EH (cell line): ENCODE measurements at places on chromosomes 16 and 17.
A peak's percentile ranks its signal among the peaks of the same experiment; 100 is the strongest.

- DNase-seq, result no peak
Observed at GRCh38 chr17:73593249-73593965, 50.8 kb downstream of the SDK2 start.

- DNase-seq, result no peak
Observed at GRCh38 chr17:27984404-27984803, 58.1 kb upstream of the NLK start.

GRCh38 chr17:30832438-30833124, 815 bp downstream of the ATAD5 start:
- peak; percentile 3 for DNase-seq

DNA sequence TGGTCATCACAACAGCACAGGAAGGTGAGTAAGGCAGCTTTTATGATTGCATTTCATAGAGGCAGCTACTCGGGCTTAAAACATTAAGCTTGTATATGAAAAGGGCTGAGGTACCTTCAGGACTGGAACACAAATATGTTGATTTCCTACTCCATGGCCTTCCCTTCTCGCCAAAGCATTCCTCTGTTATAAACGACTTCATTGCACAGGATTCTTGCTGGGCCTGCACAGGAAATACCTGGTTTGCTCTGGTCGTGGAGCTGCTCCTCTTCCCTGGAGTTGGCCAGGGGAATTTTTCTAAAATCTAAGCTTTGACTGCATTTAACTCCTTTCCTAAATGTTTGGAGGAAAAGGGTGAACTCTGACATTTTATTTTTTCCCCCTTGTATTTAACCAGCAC, 49.0 kb downstream of the CHD9 start:
- DNase-seq, result peak; percentile 52

- DNase-seq, result no peak
Observed at GRCh38 chr16:21990381-21990944, 10.5 kb downstream of the PDZD9 start.

- no peak for DNase-seq
Observed at GRCh38 chr17:15181333-15181732, 83.8 kb downstream of the PMP22 start.

- DNase-seq, result no peak
Observed at GRCh38 chr17:74164446-74165045, 38.9 kb upstream of the RPL38 start.

- no peak for DNase-seq
Observed at GRCh38 chr17:81110488-81111040, 54.7 kb upstream of the PVALEF start.

- DNase-seq, result no peak
Observed at GRCh38 chr17:76166906-76167305, 25.9 kb upstream of the FOXJ1 start.

- DNase-seq, result no peak
Observed at GRCh38 chr17:19442731-19443130, 31.7 kb downstream of the RNF112 start.

- DNase-seq, result no peak
Observed at GRCh38 chr17:1996800-1997288, 28.3 kb downstream of the RTN4RL1 start.

- no peak for DNase-seq
Observed at GRCh38 chr16:9521749-9522370, 430.4 kb downstream of the HAPSTR1 start.

DNA sequence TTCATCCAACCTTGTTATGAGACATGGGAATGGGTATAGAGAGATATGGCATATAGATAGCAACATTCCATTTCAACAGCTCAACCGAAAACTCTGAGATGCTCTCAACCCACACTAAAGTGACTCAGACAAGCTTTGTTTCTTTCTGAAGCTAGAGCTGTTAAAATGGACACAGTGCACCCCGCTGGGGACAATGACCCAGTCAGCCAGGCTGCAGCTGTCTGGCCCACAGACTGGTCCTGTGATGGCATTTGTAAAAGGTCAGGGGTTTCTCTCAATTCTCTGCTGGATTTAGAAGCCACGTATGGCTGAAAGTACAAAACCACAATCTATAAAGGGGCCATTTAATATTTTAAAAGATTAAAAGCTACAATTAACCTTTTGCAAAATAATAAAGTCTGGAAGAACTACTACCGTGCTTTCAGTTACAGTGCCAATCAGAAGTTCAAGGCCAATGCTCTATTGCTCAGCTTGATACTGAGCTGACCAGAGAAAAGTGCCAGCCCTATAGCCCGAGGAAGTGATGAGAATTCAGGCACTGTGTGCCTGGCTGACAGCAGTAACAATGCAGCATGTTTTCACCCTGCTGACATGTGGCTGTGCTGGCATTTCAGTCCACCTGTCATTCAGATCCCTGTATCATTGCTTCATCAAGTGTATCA, 60.2 kb downstream of the TEX2 start:
- DNase-seq, result peak; percentile 89

DNA sequence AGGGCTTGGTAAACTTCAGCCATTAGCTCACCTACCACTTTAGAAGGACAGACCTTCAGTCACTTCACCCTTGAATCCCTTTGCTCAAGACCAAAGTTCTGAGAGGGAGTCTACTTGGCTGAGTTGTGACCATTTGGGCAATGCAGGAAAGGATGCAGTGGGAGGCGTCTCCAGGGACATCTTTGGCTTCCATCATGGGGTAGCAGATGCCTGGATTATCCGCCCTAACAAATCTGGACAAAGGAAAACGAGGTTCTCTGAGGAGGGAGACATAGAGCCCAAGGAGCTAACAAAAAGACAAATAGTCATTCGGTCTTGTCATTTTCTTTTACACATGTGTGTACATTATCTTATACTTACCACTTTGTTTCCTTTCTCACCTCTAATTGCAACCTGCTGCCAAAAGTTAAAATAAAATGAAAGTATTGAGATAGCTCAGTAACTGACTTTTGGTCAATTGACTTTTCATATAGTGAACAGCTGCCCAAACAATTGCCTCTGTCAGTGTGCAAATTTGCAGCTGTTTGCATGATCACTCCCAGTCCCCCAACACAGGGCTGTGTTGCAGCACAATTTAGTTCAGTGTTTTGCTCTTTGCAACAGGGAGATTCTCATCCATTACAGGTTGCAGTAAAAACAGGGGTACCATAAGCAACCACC, 108.9 kb upstream of the EEF2KMT start:
- DNase-seq, result no peak

DNA sequence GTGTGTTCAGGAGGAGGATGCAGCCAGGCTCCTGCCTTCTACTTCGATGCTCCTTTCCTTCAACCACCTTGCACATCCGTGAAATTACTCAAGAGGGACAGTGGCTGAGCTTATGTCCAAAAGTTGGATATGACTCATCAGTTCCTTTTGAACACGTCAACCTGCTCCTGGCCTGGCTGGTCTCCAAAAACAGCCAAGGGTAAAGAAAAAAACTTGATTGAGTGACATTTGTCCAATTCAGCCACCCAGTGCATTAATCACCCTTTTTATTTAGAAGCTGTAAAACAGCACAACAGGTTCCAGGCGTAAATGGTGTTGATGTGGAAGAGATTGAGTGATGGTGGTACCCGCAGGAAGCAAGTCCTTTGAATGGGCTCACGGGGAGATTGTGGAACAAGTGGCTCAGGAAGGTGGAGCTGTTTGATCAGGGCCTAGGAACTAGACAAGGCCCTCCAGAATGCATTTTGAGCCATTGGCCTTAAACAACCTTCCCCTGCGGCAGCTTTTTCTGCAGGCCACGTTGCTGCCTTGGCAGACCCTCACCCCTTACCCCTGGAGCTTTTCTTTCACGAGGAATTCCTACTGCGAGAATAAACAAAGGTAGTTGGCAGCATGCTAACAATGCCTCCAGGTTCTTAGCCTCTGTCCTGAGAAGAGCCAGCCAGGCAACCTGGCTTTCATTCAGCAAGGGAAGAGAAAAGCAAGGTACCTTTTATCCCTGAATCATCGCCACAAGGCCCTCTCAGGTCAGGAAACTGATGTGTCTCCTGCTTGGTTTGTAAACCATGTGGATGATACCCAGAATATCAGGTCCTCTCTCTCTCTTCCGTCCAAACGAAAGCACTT, 173.3 kb upstream of the CACNG5 start:
- peak; percentile 26 for DNase-seq

GRCh38 chr16:68310437-68310773, 341 bp downstream of the SLC7A6OS start:
- DNase-seq, result no peak

DNA sequence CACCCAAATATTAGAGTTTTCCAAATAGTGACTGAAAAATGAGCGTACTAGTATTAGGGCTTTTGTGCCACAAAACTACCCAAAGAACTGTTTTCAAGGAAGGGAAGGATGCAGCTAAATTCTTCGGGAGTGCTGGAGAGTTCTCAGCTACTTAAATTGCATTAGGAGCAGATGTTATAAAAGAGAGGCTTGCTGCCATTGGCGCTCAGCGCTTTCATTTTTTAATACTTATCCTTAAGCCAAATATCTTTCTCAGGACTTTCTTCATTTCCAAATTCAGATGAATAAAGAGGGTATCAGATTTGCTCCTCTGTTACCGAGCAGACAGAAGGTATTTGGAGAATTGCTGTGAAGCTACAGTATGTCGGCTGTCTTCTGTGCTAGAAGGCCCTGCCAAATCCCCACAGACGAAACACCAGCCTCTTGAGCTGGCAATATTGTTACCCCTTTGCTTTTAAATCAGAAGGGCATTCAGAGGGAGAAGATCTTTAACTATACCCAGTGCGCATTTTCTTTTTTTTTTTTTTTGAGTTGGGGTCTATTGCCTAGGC, 47.2 kb upstream of the CLEC18A start:
- DNase-seq, result no peak

DNA sequence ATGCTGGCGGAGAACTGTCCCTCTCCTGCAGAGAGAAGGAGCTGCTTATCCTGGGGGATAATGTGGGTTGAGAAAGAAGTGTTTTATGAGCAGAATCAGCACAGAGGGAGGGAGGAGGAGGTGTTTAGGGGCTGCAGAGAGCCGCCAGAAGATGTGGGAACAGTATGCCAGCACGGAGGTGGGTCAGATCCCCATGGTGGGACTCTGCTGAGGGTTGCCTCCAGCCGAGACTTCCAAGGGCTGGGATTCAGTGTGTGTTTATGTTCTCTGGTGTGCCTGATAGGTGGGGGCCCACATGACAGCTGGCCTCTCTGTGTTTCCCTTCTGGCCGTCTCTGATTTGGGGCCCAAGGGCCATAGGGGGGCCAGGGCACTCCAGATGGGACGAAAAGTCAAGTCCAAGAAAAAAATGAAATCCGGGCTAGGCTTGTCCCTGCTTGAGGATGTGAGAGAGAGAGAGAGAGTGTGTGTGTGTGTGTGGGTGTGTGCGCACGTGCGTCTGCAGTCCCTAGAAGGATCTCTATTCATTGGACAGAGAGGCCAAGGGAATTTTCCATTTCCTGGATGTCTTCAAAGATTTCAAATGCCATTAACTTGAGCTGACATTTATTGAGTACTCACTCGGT, 21.6 kb downstream of the PRKCB start:
- DNase-seq, result no peak

- no peak for DNase-seq
Observed at GRCh38 chr17:36859706-36860105, 77.6 kb upstream of the LHX1 start.
